NCI-H1092 treated with DMSO at 0.1 percent for 48 hours (cell line): ENCODE measurements at places on chromosomes 7 and 10.
A peak's percentile ranks its signal among the peaks of the same experiment; 100 is the strongest.

DNA sequence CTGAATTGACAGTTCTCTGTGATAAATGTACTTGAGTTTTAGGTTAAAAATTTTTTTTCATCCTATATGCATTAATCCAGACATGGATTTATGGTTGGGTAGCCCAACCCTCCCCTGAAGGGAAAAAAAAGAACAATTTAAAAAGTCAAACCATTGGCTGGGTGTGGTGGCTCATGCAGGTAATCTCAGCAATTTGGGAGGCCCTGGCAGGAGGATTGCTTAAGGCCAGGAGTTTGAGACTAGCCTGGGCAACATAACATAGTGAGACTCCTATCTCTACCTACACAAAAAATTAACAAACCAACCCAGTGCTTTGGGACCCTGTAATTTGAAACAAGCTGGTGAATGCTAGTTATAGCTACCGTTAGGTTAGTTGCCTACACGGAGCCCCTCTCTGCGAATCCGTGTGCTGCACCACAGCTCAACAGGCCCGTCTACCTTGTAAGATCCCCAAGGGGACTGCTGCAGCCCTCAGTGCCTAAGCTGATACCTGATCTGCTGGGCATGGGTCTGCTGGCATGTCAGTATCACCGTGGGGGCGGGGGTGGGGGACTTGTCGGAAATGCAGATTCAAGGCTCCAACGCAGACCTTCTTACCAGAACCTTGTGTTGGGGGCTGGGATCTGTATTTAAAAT lies 32.8 kb downstream of the TSPAN14 start:
- no peak for DNase-seq

DNA sequence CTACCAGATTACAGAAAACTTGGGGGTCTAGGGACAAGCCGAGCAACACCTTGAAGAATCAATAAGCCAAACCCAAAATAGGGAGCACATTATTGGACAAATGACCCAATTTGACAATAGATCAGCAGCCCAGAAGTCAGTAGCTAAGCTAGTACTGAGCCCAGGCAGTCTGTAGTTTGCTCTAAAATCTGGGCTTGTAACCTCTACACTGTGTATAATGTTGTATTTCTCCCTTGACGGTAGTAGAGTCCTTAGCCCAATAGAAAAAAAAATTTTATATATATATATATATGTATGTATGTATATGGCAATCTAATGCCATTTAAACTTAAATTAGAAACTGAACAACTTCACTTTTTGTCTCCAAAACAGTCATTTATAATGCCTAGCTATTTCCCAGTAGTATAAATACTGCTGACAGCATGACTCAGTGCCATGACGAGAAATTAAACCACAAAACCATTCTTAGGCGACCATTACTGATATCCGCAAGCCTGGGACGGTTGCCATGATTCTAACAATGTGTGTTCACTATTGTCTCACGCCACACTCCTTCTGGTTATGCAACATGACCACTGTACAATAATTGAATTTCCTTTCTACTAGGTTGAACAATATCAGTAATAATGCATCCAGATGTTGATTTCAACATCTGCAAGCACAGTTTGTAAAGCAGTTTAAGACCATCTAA lies 110.5 kb downstream of the IPMK start:
- DNase-seq = no peak

DNA sequence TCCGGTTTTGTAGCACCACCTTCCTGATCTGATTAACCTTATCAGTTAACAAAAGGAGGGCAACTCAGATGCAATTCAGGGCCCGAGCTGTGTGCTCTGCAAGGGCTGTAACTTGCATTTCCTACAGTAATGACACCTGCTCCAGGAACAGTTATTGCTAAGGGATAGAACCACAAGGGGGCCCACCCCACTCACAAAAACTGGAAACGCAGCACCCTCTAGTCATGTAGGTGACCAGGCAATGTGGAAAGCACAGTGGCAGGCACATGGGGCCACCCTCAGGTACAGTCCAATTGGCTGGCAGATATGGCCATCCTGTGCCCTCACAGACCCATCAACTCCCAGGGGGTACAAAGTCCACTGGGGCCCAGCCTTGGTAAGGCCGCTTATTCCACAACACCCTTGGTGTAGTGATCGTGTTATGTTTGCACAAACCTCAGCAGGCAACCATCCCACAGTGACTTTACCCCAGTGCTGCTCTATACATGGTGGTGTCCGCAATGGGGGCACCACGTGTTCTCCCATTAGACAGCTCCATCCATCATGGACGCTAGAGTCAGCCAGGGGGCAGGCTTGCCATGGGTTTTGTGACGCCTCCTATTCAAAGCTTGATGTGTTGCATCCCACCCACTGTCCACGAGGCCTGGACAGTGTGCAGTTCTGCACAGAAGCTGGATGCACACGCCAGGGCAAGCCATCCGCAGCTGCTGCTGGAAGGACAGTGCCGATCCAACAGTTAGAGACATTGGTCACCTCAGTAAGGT lies 9.4 kb downstream of the RNF133 start:
- DNase-seq = no peak

DNA sequence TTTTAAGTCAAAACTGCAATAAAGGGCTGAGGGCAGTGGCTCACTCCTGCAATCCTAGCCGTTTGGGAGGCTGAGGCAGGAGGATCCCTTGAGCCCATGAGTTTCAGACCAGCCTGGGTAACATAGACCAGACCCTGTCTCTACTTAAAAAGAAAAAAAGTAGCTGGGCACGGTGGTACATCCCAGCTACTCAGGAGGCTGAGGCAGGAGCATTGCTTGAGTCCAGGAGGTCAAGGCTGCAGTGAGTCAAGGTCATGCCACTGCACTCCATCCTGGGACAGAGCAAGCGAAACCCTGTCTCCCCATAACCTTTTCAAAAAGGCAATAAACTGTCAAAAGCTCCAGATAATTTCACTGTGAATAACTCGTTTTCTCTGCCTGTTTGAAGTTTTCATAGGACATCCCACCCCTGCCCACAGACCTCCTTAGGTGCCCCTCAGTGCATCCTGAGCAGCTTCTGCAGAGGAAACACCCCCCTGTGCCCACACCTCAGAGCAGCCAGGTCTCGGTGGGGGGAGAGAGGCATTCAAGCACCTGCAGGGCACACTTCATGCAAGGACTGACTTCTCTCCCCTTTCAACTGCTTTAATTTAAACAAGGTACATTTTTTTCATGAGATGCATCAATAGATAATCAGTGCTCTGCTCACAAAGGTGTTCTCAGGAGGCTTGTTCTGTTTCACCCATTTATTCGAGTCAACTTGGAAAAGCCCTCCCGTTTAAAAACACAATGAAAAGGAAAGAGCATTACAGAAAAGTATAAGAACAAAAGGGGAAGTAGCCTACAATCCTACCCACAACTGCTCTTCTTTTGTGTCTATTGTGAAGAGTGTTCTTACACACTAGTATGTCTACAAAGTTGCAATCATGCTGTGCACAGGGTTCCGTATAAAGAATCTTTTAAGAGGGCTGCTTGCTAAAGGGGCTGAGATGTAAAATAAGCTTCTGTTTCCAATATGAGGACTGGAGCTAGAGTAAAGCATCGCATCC lies 104.9 kb downstream of the KMT2E start:
- no peak for DNase-seq

DNA sequence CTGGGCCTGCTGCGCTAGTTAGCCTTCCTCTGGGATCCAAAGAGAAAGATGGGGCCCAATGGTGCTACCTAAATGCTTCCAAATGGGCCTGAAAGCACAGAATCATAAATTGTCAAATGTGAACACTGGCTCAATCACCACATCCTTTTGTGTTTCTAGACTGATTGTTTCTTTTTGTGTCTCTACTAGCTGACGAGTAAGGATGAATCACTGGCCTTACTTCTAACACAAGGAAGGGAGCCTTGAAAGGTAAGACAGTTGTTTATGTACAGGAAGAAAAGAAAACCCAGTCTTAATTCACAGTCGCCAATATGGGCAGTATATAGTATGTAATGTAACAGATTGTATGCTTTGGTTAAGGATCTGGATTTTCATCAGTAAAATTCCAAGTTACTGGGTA lies 89.5 kb downstream of the ZNF92 start:
- no peak for DNase-seq

GRCh38 chr10:110137142-110137545 lies 70.3 kb upstream of the MXI1 start:
- DNase-seq = peak; percentile 42

- peak; percentile 45 for DNase-seq
Measured at GRCh38 chr7:143288836-143289235, 685 bp downstream of the CASP2 start.

- no peak for DNase-seq
Measured at GRCh38 chr10:87846023-87846422, 17.3 kb downstream of the KLLN start.

GRCh38 chr10:15841696-15842095 lies 18.6 kb downstream of the MINDY3 start:
- no peak for DNase-seq

DNA sequence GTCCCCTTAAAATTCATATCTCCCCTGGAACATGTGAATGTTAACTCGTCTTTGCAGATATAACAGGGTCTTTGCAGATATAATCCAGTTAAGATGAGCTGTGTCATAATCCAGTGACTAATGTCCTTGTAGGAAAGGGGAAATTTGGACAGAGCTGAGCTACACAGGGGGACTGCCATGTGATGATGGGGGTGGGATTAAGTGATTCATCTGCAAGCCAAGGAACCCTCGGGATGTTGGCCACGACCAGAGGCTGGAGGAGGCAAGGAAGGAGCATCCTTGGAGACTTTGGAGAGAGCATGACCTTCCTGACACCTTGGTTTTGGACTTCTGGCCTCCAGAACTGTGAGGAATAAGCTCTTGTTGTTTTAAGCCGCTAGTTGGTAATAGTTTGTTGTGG lies 153.9 kb upstream of the PCBD1 start:
- no peak for DNase-seq

- no peak for DNase-seq
Measured at GRCh38 chr10:73076360-73077183, 20.1 kb downstream of the P4HA1 start.

GRCh38 chr7:150961510-150962289 lies 16.4 kb downstream of the KCNH2 start:
- DNase-seq = no peak
